Lung (tissue), 17 donors: ENCODE measurements at places on chromosomes 1 and 21. TPM values are rescaled to one million over a fixed set of nuclear protein-coding genes. Genes with fewer than 3 reads are reported as not detected.

- H3K36me3 ChIP-seq: no peaks in the 10 kb centered on the region
- no peak overlapping the region for H3K4me3 ChIP-seq
- H3K4me1 ChIP-seq: no peaks in the 10 kb centered on the region
- no peaks in the 10 kb centered on the region for H3K27me3 ChIP-seq
- peak overlapping the region; percentile 6 for H3K27ac ChIP-seq
Observed at GRCh38 chr1:51297401-51298321, 32.7 kb downstream of the TTC39A start.

DNA sequence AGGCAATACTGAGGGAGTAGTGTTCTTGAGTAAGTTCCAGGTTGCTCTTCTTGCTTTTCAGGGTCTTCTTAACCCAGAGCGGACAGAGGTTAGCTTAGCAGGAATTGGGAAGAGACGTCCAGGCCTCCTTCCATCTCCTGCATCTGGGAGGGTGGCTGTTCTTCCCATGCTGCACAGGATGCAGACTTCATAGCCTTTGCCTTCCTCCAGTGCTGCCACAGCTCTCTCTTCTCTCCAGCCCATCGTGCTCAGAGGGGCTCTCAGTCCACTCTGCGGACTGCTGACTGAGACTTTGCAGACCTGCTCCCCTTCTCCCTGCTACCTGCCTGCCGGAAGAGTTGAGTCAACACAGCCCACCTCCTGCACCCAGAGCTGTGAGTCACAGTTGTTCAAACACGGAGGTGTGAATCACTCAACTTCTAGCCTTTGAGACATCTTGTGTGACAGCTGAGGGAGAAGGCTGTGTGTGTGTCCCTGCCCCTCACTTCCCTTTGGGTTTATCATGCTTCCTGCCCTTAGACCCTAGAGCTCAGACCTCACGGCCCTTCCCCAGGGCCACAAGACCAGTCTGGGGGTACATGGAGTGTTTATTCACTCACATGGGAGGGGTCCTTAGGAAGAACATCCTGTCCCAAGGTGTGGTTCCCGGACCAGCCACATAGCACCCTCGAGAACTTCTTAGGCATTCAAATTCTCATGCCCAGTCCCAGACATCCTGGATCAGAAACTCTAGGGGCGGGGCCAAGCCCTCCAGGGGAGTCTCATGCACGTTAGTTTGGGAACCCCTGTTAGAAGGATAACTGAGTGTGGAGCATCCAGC, 158.3 kb upstream of the CACNA1E start:
- H3K4me3 ChIP-seq: no peak overlapping the region
- H3K27ac ChIP-seq: no peak overlapping the region
- no peak for DNase-seq
- H3K27me3 ChIP-seq: peaks cover 17% of the 10 kb centered on the region
- H3K36me3 ChIP-seq: no peaks in the 10 kb centered on the region

GRCh38 chr1:39196244-39197215, 8.0 kb upstream of the MACF1 start:
- no peaks in the 10 kb centered on the region for H3K27me3 ChIP-seq
- H3K4me1 ChIP-seq: peaks cover 4% of the 10 kb centered on the region
- H3K4me3 ChIP-seq: no peak overlapping the region
- H3K27ac ChIP-seq: peak overlapping the region; percentile 79
- peak; percentile 63 for DNase-seq

- no peak for DNase-seq
- H3K4me1 ChIP-seq: no peaks in the 10 kb centered on the region
- no peak overlapping the region for H3K27ac ChIP-seq
- H3K4me3 ChIP-seq: no peak overlapping the region
Observed at GRCh38 chr1:202835548-202836072, 24.9 kb downstream of the PCAT6 start.

- H3K4me1 ChIP-seq: peaks cover 8% of the 10 kb centered on the region
- H3K4me3 ChIP-seq: peak overlapping the region; percentile 80
- no peak for DNase-seq
Observed at GRCh38 chr1:44985747-44986359, 542 bp downstream of the EIF2B3 start.

DNA sequence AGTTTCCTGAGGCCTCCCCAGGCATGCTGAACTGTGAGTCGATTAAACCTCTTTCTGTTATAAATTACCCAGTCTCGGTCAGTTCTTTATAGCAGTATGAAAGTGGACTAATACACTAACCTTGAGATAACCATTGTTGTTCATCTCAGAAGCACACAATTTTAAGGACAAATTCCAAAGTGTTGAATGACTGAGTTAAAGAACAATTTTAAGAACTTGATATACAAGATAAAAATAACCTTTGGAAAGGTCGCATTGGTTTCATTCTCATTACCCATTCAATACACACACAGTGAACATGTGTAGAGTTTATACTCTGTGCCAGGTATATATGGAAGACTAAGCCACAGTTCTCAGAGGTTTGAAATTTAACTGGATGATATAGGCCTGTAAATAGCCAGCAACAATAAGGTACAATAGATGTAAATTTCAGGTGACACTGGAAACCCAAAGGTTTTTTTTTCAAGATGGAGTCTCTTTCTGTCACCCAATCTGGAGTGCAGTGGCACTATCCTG, 19.1 kb upstream of the SRSF10 start:
- DNase-seq: no peak
- no peak overlapping the region for H3K4me3 ChIP-seq
- no peak overlapping the region for H3K27ac ChIP-seq
- H3K36me3 ChIP-seq: no peaks in the 10 kb centered on the region

- H3K27ac ChIP-seq: no peak overlapping the region
- H3K4me1 ChIP-seq: no peaks in the 10 kb centered on the region
- H3K4me3 ChIP-seq: no peak overlapping the region
- no peaks in the 10 kb centered on the region for H3K36me3 ChIP-seq
- no peak for DNase-seq
- no peaks in the 10 kb centered on the region for H3K27me3 ChIP-seq
Observed at GRCh38 chr1:82486969-82487368, 686.2 kb downstream of the ADGRL2 start.

Gene LCE1B
- not detected for total RNA-seq

DNA sequence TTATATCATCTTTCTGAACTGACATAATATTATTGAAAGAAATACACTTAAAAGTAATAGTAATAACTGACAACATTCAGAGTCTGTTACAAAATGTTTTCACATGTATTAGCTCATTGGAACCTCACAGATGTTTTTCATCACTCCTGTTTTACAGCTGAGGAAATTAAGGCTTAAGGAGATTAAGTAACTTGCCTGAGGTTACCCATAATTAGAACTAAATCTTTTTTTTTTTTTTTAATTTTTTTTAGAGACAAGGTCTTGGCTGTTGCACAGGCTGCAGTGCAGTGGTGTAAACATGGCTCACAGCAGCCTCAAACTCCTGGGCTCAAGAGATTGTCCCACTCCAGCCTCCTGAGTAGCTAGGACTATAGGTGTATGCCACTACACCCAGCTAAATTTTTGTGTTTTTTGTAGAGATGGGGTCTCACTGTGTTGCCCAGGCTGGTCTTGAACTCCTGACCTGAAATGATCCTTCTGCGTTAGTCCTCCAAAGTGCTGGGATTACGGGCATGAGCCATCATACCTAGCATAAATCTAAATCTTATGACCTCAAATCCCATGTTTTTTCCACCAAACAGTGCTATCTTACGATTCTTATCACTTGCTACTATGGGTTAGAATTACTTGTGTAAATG, 64.7 kb upstream of the MACF1 start:
- H3K4me1 ChIP-seq: peaks cover 12% of the 10 kb centered on the region
- H3K27ac ChIP-seq: no peak overlapping the region

Gene LCE3D
- not detected for total RNA-seq

DNA sequence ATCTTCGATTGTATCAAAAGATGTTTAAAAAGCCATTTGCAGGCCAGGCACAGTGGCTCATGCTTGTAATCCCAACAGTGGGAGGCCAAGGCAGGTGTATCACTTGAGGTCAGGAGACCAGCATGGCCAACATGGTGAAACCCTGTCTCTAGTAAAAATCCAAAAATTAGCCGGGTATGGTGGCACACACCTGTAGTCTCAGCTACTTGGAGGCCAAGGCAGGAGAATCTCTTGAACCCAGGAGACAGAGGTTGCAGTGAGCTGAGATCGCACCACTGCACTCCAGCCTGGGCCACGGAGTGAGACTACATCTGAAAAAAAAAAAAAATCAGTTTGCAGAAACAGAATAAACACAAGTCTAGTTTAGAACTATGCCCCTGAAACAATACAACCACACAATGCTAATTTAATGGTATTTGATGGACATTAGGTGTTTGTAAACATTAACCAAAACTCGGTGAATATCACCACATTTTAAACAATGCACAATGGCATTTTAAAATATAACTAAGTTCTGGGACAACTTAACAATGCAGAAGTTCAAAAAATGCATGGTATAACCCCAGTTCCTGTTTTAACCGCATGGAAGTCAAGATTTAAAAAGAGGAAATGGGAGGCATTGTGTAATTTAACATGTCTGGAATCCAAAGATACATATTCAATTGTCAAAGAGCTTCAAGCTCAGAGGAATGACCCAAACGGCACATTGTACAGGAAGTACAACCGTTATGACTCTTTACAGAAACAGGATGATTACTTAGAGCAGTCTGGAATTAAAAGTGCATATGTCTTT, 7.1 kb upstream of the PTTG1IP start:
- H3K27me3 ChIP-seq: no peaks in the 10 kb centered on the region
- no peak for DNase-seq
- peak overlapping the region; percentile 82 for H3K27ac ChIP-seq
- H3K36me3 ChIP-seq: peaks cover 2% of the 10 kb centered on the region

GRCh38 chr1:41390166-41390565, 28.9 kb downstream of the FOXO6 start:
- H3K4me3 ChIP-seq: no peak overlapping the region
- peaks cover 12% of the 10 kb centered on the region for H3K4me1 ChIP-seq
- H3K36me3 ChIP-seq: no peaks in the 10 kb centered on the region
- H3K27me3 ChIP-seq: no peaks in the 10 kb centered on the region

DNA sequence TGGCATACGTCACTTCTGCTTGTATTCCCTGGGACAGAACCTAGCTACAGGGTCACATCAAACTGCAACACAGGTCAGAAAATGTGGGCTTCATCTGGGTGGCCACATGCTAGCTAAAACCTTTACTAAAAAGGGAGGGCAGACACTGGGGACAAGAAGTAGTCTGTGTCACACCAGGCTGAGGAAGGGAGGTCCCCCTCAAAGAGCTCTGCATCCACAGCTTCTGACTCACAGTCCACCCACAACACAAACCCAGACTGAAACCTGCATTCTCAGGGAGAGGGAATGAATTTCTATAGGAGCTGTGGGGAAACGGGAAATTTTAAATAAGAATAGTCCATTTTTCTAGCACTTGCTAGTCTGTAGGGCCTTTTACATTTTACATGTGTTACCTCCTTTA, 16.2 kb downstream of the OLIG2 start:
- H3K27ac ChIP-seq: no peak overlapping the region
- H3K4me3 ChIP-seq: no peak overlapping the region
- DNase-seq: no peak
- no peaks in the 10 kb centered on the region for H3K36me3 ChIP-seq

DNA sequence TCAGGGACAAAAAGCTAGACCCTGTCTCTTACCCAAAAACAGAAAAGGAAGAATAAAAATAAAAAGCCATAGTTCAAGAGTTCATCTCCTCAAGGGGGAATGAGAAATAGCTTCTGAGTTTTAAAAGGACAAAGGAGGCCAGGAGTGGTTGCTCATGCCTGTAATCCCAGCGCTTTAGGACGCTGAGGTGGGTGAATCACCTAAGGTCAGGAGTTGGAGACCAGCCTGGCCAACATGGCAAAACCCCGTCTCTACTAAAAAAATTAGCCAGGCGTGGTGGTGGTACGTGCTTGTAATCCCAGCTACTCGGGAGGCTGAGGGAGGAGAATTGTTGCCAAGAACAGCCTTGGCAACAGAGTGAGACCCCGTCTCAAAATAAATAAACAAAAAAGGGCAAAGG, 38.6 kb upstream of the CPLANE2 start:
- no peak for DNase-seq
- H3K36me3 ChIP-seq: peaks cover 2% of the 10 kb centered on the region
- H3K4me3 ChIP-seq: no peak overlapping the region
- no peaks in the 10 kb centered on the region for H3K27me3 ChIP-seq

GRCh38 chr1:110285316-110285715, 53.9 kb upstream of the RBM15 start:
- no peak overlapping the region for H3K4me3 ChIP-seq
- no peak for DNase-seq

- no peak overlapping the region for H3K27ac ChIP-seq
- no peak for DNase-seq
- H3K4me3 ChIP-seq: no peak overlapping the region
Observed at GRCh38 chr1:244837597-244838258, 2.3 kb downstream of the COX20 start.

GRCh38 chr1:2908561-2908960, 107.1 kb upstream of the TTC34 start:
- H3K4me3 ChIP-seq: no peak overlapping the region
- DNase-seq: no peak
- peaks cover 13% of the 10 kb centered on the region for H3K4me1 ChIP-seq
- no peaks in the 10 kb centered on the region for H3K27me3 ChIP-seq
- no peaks in the 10 kb centered on the region for H3K36me3 ChIP-seq
- H3K27ac ChIP-seq: no peak overlapping the region

DNA sequence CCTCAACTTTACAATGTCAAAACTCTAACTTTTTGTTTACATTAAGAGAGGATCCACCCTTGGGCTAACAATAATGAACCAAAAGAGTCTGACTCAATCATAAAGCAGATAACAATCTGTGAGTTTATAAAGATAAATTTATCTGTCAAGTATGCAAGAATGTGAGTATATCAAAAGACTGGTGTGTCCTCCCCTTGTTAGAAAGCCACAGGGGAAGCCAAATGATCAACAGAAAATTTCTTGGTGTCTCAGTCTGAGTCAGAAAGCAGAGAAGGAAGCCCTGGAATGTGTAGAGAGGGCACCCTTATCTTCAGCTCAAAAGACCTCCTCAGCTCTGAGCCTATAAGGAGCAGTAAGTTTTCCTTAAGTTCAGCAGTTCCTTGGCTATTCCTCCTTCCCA, 13.9 kb upstream of the PDIK1L start:
- H3K27me3 ChIP-seq: no peaks in the 10 kb centered on the region
- H3K4me1 ChIP-seq: no peaks in the 10 kb centered on the region
- DNase-seq: no peak
- H3K36me3 ChIP-seq: no peaks in the 10 kb centered on the region

- no peaks in the 10 kb centered on the region for H3K36me3 ChIP-seq
- H3K4me3 ChIP-seq: no peak overlapping the region
- H3K27ac ChIP-seq: peak overlapping the region; percentile 35
- no peaks in the 10 kb centered on the region for H3K27me3 ChIP-seq
Observed at GRCh38 chr1:226946841-226947240, 6.7 kb downstream of the COQ8A start.

GRCh38 chr1:68321084-68321685, 88.9 kb upstream of the WLS start:
- DNase-seq: peak; percentile 78
- no peaks in the 10 kb centered on the region for H3K27me3 ChIP-seq
- peaks cover 3% of the 10 kb centered on the region for H3K4me1 ChIP-seq

Gene OR14K1
- total RNA-seq: not detected

- no peaks in the 10 kb centered on the region for H3K36me3 ChIP-seq
- no peak overlapping the region for H3K27ac ChIP-seq
- H3K27me3 ChIP-seq: no peaks in the 10 kb centered on the region
- peaks cover 4% of the 10 kb centered on the region for H3K4me1 ChIP-seq
- DNase-seq: no peak
Observed at GRCh38 chr1:15107058-15107687, 46.4 kb upstream of the TMEM51 start.
